ENCODE measurements at places on chromosomes 6 and 20.

DNA sequence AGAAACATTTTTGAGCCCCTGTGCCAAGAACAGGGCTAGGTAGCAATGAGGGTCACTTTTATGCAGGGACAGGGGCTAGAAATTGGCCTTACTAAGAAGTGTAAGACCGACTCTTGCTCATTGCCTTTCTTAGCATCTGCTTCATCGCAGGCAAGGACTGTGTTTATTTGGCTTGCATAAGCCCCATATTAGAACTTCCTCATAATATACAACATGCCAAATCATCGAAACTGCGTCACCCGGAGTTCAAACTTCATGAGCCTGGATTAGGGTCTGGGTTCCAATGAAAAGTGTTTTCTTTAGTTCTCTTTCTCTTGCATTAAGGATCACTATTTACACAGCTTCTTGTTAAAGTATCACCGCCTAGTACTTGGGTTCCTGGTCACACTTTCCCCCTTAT is 977 bp upstream of the SMAP1 start:
- no peak for DNase-seq

- DNase-seq = no peak
Observed at GRCh38 chr6:11222385-11223277, 9.8 kb downstream of the NEDD9 start.

- no peak for DNase-seq
Observed at GRCh38 chr6:87851674-87852299, 149.8 kb upstream of the AKIRIN2 start.

DNA sequence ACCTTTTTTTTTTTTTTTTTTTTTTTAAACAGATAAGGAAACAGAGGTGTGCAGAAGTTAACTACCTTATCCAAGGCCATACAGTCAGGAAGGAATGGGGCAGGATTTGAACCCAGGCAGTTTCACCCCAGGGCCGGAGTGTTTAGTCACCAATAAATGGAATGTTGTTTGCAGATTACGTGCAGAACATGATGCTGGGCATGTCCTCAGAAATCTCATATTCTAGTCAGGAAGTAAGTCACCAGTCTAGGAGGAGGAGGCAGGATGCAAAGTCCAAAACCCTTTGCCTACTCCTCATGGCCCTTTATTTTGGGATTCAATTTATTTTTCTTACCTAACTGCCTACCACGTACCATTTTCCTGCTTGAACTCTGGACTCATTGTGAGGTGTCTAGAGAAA is 57.1 kb upstream of the LRRC1 start:
- peak; percentile 82 for DNase-seq

DNA sequence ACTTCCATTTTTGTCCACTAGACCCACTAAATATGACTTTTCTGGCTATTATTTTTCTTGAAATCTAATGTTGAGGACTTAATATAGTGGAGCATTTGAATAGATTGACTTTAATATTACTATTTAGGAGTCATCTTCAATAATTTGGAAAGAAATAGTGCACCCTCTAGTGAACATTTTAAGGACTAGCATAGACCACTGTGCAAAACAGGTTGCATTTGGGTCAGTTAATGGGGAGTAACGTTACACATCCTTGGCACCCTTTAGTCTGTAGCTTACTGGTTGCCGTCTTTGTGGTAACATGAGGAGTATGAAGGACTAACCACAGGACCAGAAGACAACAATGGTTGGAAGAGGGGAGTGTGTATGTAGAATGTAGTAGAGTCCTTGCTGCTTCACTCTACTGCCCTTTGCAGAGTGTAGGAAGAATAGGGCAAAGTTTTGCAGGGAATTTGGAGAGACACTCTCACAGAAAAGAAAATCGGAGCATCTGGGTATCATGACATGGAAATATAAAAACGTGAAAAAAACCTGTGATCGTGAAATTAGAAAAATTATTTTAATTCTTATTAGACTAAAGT is 25.2 kb downstream of the RFPL4B start:
- peak; percentile 32 for DNase-seq

DNA sequence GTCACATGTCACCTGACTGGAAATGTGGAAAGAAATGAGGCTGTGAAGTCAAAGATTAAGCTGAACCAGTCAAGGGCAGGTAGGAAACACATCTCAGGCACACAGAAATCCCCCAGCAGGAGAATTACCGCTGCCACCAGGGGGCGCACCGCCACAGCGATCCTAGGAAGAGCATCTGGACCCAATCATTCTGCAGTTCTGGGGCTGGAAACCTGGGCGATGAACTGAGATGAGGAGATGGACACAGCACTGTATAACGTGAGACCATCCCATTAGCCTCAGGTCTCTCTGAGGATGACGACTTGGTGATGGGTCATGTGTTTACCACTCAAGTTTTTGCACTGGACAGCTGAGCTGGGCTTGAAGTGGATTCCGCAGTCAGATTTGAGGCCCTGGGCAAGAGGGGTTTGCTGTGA is 6.5 kb upstream of the SLC24A3 start:
- DNase-seq = peak; percentile 12

DNA sequence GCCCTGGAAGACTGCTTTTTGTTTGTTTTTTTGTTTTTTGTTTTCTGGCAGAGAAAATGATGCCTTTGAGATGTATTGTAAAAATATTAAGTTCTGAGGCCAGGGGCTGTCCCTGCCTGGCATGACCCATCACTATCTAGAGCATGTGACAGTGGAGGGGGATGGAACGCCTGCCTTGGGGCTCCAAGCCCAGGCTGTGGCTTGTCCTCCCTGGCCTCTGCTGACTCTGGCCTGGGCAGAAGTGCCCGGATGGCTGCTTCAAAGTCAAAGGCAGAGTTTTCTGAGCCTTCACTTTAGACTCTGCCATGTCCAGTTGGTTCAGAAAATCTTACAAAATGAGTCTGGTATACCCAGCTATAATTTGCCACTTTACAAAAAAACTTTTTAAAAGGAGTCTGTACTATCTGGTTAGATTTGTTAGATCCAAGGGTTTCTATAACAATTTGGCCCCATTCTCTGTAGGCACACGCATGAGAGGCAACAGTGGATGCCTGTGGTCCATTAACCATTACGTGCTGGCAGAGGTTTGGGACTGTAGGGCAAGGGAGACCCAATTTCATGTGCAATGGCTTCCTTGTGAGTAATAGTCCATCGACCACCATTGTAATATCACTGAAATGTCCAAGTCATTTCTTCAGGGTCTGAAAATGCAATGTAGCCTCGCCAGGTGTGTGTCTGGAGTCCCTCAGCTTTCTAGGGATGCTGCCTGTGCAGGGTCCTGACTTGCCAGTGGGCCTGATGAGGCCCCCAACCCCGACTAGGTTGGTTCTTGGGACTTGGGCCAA is 8.3 kb downstream of the PPP1R3G start:
- DNase-seq = no peak

DNA sequence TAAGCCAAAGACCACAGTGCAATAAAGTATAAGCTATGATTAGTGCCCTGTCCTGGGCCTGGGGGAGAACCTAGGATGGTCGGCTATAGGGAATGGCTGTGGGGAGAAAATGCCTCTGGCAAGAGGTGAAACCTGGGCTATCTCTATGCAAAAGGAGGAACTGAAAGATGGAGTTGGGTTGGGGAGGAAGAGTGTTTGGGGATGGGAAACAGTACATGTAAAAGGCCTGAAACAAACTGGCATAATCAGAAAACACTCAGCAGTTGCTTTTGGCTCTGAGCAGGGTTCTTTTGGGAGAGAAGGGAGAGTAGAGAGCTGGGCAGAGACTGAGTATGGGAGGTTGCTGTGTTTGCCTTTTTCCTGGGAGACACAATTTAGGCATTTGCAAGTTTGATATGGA is 31.9 kb upstream of the FUCA2 start:
- no peak for DNase-seq

- no peak for DNase-seq
Observed at GRCh38 chr6:3147914-3148757, 9.2 kb downstream of the TUBB2A start.

DNA sequence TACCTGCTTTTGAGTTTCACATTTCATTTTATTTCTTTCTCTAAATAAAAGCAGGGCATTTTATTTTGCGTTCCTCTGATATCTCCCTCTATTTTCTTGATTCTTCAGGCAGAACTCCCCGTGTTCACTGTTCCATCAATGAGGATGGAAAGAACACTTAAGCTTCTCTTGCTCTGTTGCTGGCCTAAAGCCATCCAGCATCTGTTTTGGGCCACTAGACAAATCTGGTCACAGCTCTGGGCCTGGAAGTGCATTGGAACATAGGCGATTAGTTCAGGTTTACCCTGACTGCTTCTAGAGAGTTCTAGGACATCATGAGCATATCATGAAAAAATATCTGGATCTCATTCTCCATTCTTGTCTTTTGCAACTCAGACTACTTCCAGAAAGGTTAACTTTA is 611.2 kb downstream of the UTRN start:
- DNase-seq = no peak

- no peak for DNase-seq
Observed at GRCh38 chr6:23964865-23965264, 161.2 kb upstream of the NRSN1 start.

GRCh38 chr6:106974336-106974998 is at the start of gene CD24:
Gene CD24 (minus strand): TSS chr6:106974729. CDS start chr6:106974646, 83 bp downstream.
- DNase-seq = no peak

- DNase-seq = no peak
Observed at GRCh38 chr20:37804584-37805566, 98.1 kb upstream of the VSTM2L start.

GRCh38 chr20:44780226-44780625 is 30.1 kb downstream of the RIMS4 start:
- DNase-seq = peak; percentile 19

GRCh38 chr6:41576667-41577066 is 30.5 kb downstream of the FOXP4 start:
- DNase-seq = no peak

DNA sequence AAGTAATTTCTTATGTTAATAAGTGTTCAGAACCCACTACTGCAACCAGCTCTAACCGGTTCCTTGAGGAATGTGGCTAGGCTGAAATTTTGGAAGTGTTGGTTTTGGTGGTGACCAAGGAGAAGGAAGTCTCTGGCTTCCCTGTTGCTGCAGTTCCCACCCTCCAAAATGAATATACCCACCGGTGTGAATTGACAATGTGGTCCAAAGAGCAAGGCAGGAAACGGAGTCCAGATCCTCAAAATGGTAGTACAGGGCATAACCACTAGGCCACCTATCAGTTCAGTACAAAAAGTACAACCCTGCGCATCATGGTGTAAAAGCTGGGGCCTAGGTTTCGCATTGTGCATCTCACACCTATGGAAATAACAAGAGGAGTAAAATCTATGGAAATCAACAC is 2.8 kb downstream of the ADNP start:
- DNase-seq = no peak

DNA sequence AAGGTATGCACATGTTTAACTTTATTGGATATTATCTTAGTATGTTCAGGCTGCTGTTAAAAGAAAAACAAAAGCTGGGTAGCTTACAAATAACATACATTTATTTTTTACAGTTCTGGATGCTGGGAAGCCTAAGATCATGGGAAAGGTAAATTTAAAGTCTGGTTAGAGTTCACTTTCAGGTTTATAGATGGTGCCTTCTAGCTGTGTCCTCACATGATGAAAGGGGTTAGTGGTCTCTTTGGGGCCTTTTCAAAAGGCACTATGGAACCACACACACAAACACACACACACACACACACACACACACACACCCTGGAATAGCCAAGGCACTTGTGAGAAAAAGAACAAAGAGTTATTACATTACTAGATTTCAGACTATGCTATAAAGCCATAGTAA is 805.8 kb upstream of the GJE1 start:
- no peak for DNase-seq

DNA sequence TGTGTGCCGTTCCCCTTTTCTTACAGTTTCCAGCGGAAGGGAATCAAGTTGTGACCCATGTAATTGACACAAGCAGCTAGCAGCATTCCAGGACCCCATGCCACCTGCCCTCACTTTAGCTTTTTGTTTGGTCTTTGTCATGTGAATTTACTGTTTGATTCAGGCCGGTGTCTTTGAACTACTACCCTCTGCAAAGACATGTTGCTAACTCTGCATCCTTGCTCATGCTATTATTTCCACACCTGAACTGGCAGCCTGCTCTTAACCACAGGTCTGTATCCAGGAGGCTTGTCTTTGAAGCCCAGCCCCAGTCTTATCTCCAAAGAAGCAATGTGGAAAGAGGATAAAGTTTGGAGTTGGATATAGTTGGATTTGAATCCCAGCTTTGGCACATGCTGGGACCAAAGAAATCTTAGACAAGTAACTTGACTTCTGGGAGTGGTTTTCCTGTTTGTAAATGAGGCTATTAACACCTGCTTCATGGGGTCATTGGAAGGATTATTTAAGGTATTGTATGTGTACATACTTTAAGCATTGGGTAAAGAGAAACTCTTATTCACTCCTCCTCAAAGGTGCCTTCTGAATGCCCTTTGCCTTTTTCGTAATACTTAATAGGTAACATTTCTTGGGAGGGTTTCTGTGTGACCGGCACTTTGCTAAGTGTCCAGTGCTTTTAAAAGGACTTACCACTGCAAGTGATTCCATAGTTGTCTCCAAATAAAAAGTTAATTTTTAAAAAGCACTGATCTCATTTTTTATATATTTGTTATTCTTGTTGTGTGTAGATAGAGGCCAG is 52.4 kb downstream of the RALY start:
- peak; percentile 8 for DNase-seq

- no peak for DNase-seq
Observed at GRCh38 chr6:1667012-1667804, 57.5 kb downstream of the FOXC1 start.

GRCh38 chr6:40577672-40578071 is 9.5 kb downstream of the LRFN2 start:
- DNase-seq = no peak

DNA sequence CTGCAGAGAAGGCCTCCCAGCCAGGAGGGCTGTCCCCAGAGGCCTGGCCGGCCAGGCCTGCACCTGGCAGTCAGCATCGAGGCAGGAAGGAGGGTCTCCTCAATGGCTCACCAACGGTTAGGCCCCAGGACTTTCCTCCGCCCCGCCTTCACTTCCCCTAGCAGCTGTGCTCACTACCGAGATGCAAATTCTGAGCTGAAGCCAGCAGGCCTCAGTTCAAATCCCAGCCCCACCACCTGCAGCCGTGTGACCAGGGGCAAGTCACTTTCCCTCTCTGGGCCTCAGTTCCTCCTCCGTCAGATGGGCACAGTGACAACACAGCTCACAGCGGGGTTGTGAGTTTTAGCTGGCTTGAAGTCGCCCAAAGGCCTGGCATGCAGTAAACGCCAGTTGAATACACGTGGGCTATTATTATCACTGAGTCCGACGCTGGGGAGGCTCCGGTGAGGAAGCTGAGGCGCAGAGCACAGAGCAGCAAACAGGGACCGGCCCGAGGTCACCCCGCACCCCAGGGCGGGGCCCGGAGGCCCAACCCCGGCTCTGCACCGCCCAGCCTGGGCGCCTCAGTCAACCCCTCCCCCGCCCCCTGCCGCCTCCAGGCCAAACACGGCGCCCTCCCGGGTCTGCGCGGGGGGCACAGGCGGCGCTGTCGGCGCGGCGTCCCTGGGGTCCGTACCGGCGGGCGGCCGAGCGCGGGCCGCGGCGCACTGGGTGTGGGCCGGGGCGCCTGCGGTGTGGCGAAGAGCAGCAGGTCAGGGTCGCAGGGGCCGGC is 671 bp downstream of the E2F1 start:
- peak; percentile 40 for DNase-seq

DNA sequence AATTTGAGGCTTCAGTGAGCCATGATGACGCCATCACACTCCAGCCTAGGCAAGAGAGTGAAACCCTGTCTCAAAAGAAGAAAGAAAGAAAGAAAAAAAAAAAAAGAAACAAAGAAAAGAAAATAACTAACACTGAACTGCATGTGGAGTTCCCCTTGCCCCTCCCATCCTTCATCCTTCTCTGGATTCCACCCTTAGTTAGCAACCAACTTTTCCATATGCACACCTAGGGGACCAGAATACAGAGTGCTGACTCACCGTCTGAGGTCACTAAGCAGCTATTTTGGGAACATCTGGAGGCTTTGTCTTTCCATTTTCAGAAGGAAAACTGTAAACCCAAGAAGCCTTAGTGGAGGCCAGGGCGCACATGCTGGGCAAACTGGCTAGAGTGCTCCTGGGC is 257.4 kb downstream of the MAFB start:
- no peak for DNase-seq
